ENCODE measurements at places on chromosomes 1 and 21. TPM values are rescaled to one million over a fixed set of nuclear protein-coding genes. Genes with fewer than 3 reads are reported as not detected.

DNA sequence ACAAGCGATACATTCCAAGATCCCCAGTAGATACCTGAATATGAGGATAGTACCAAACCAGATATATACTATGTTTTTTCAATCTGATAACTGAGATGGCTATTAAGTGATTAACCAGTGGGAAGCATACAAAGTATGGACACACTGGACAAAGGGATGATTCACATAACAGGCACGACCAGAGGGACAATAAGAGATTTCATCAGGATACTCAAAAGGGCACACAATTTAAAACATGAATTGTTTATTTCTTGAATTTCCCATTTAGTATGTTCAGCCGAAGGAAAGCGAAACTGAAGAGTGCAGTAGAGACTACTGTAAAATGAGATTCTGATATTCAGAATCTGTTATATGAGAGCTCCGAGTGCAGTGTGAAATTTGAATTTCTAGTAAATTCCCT, 10.6 kb downstream of the ZZZ3 start:
- no peak for DNase-seq

GRCh38 chr1:151801846-151802245, 3.4 kb downstream of the LINGO4 start:
- no peak for DNase-seq

DNA sequence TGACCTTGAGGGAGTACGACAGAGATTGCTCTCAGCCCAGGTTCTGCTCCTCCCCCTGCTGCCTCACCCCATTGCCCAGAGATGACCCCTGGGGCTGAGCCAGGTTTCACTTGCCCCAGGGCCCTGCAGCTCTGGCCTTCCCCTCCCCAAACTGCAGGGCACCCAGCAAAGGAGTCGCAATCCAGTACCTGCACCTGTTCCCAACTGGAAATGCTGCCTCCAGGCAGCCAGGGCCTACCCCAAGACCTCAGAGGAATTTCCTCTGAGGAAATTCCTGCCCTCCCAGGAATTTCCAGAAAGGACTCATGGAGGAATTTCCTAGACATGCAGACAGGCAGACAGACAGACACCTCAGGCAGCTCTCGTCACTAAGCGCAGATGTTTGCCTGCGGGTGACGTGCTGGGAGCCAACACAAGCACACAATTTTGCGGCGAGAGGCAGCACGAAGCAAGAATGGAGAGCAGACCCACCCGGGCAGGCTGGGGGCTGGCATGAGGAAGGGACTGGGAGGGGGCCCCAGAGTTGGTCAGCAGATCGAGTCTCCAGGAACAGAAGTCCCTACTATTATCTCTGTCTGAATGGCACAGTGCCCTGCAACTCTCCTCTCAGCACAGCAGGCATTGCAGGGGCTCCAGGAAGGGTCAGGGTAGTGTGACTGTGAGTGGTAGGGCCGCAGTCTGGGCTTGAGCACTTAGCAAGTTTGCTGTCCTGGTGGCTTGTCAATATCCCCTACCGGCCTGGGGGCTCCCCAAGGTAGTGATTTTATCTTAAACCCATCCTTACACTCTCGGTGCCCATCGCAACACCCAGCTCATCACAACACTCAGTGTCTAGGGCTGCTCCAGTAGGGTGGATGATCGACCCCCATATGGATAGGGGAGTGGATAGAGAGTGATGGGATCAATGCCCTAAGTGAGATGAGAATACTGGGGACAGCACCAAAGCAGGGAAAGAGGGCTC, 2.9 kb upstream of the EFNA1 start:
- no peak for DNase-seq

DNA sequence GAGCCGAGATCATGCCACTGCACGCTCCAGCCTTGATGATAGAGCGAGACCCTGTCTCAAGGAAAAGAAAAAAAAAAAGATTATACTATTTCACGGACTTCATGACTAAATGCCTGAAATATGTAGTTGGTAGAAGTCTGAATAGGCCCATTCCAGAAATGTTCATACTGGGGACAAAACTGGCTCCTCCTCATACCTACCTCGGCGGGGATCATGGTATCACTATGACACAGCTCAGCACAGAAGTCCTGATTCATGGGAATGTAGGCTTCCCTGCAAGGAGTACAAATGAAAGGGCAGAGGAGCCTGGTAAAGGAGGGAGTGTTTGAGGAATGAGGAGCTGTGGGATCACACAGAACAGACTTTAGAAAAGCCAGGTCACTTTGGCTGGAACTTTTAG, 5.0 kb downstream of the SPATA46 start:
- DNase-seq: no peak

- DNase-seq: no peak
These were observed 12.3 kb upstream of the TTC39A start for GRCh38 chr1:51342591-51343206.

- DNase-seq: no peak
These were observed 64.0 kb upstream of the DIP2A start for GRCh38 chr21:46394595-46395104.

DNA sequence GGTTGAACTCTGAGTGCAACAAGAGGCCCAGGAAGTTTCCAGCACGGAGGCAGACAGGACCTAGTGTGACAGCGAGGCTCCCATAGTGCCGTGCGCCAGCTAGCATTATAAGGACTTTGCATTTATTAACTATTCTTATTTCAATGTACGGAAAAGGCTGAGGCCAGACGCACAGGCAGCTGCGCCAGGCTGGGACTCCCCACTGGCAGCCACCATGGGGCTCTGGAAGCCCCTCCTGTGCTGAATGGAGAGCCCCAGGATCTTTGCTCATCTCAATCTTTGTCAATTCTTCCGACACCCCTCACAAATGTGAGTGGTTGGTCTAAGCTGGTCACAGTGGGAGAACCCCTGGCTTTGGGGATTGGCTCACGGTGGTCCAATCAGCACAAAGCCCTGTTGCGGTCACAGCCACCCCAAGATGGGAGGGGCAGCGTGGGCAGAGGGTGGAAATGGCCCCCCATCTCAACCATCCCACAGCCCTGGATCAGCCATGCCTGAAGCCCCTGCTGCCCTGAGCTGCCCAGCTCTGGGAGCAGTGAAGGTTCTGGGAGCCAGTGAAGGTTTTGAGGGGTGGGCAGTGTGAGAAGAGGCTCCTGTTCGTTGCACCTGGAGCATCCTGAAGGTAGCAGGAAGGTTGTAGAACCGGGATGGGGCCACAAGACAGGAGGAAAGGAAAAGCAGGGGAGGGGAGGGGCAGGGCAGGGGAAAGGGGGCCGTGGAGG, 59.5 kb upstream of the ADARB1 start:
- peak; percentile 8 for DNase-seq

DNA sequence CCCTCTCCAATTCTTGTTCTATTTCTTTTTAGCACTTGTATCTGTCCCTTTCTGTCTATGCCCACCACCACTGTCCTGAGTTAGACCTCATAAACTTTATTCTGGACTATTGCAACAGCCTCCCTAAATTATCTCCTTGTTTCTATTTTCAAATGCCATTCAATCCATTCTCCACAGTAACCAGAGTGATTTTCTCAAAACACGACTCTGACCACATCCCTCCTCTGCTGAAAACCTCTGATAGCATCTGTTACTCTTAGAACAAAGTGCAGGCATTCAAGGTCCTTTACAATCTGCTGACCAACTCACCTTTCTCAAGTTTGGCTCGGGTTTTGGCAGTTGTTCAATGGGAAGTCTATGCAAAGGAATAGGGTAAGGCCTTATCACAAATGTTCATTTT, 22.8 kb upstream of the GPX7 start:
- DNase-seq: no peak

- no peak for DNase-seq
These were observed 338 bp upstream of the TOR1AIP1 start for GRCh38 chr1:179881642-179882252.

DNA sequence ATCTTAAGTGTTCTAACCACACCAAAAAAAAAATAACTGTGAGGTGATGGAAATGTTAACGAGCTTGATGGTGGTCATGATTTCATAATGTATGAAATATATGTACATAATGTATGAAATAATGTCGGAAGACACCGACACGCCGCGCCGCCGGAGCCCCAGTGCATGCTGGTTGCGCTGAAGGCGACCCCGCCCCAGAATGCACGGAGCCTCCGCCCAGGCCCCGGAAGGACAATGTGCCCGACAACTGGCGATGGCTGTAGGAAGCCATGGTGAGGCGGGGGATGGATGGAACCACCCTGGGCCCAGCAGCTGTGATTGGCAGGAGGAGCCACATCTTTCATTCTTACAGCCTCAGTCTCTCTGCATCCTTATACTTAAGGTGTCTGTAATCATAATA, 7.4 kb downstream of the OR2T10 start:
- no peak for DNase-seq

DNA sequence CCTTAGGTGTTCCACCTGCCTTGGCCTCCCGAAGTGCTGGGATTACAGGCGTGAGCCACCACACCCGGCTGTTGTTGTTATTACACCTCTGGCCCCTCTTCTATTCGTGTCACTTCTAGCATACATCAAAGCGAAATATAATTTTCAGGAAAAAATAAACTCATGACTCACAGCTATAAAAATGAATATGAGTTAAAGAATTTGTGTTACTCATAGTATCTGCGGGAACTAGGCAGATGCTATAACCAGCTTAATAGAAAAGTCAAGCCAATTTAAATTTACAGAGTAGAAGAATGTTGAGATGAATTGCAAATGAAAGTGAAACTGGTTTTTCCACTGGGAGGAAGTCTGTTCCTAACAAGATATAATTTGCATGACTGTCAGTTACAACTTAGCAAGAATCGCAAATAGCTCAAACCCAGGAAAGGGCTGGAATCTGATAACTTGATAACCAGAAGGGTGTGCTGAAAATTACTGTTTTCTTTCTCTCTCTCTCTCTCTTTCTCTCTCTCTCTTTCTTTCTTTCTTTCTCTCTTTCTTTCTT, 11.2 kb downstream of the OR2W3 start:
- no peak for DNase-seq

- DNase-seq: no peak
These were observed 27.9 kb upstream of the TRABD2B start for GRCh38 chr1:48025076-48025475.

GRCh38 chr1:230575886-230576500, 66.3 kb upstream of the COG2 start:
- DNase-seq: no peak

GRCh38 chr1:53438427-53439336, 20.5 kb upstream of the DMRTB1 start:
- no peak for DNase-seq

DNA sequence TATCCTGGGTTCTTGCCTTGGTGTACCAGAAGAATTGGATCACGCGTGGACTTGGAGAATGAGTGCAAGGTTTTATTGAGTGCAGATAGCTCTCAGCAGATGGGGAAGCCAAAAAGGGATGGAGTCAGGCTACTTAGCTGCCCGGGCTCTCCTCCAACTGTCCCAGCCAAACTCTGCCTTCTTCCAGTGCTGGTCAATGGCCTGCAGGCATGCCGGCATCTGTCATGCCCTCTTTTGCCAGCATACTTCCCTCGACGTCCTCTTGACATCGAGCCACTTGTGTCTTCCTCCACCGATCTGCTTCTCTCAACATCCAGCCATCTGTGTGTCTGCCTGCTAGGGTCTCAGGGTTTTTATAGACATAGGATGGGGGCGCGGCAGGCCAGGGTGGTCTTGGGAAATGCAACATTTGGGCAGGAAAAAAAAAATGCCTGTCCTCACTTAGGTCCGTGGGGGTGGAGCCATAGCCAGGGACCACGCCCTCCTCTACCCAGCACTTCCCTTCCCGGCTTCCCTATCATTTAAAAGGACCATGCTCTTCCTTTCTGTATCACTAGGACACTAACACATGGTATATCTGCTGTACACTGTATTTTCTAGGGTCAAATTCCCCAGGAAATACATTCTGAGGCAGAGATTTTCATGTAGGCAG, 47.0 kb upstream of the BCAR3 start:
- DNase-seq: no peak

DNA sequence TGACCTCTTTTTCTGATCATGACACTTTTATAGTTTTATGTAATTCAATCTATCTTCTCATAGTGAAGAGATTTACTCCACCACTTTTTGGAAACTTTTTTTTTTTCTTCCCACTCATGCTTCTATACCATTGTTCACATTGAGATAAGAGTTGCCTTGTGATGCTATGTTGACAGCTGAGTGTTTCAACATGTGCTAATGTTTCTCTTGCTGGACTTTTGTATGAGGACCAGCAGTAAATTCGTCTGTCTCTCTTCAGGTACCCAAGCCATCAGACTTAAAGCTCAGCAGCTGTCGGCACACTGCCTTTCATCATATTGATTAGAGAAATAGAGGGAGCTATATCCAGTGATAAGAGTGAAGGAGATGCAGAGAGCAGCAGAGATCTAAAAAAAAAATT, 227.0 kb downstream of the GRIK1 start:
- no peak for DNase-seq

DNA sequence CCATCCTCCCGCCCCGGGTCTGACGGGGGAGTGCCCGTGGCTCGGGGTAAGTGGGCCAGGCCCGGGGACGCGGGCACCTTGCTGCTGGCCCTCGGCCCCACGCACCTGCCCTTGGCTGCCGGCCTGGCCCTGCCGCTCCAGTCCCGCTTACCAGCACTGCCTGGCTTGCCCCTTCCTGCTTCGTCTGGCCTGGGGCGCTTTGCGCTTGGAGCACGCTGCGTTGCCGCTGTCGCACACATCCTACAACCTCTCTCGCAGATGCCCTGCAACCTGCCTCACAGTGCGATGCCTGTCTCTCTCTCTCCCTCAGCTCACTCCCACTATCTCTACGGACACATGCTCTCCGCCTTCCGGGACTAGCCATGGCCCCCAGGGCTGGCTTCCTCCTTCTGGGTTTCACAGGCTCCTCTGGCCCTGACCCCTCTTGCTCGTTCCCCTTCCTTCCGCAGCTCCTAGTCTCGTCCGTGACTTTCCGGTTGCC, 9.7 kb downstream of the MYOG start:
- no peak for DNase-seq

DNA sequence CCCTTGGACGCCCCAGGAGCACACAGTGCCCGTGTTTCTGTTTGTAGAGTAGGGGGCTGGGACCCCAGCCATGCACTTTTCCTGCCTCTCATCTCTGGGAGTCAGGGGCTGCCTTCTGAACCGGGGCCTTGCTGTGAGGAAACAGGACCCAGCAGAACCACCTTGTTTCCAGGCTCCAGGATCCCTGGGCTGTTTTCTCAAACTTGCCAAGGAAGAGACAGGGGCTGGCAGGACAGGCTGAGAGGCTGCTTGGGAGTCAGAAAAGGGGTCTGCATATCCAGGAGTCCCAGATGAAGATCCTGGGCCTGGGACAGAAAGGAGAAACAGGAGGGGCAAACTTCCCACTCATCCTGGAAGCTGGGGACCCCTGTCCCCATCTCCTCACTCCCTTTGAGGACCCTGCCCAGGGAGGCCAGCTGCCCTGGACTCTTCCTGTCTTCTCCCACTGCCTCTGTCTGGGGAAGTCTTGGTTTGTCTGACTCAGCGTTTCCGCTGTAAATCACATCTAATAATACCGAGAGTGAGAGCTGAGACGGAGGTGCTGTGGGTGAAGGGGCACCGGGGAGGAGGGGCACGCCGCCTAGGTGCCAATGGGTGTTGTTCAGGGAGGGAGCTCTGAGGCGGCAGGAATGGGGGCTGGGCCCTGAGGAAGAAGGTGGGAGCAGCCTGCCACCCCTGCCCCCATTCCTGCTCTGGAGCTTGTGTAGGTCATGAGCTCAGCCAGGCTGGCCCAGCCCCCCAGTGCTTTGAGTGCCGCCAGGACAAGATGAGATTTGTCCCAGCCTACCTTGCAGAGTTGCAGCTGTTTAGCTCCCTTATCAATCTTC, 16.7 kb downstream of the POU3F1 start:
- DNase-seq: peak; percentile 27

IL19 gene
- total RNA-seq: not detected

SMCP gene
- not detected for total RNA-seq

PLPPR4 gene
- total RNA-seq: not detected

USH2A gene
- not detected for total RNA-seq

NBPF10 gene
- total RNA-seq: 0.85 TPM

TNNT2 gene
- total RNA-seq: not detected

Measured in CD8-positive, alpha-beta memory T cell (primary cell).